ENCODE measurements at places on chromosomes 2 and 18.

GRCh38 chr2:26407526-26407925 lies 5.8 kb downstream of the DRC1 start:
- DNase-seq = no peak

- no peak for DNase-seq
Observed at GRCh38 chr2:11753886-11754699, 7.7 kb downstream of the LPIN1 start.

DNA sequence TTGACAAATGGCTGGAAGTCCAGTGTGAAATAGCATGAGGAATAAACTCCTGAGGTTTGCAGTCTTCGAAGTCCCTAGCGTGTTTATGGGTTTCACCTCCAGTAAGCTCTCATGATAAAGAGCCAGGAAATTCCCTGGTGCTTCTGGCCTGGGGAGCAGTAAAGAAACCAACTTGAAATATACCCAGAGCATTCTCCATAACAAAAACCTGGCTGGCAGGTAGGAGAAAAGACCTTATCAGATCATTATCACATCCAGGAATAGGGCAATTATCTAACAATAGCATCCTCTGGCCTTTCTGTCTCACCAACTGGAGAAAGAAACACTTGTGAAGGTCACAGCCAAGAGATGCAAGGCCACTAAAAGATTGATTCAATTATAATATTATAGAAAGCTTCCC lies 513.6 kb upstream of the LRRTM4 start:
- DNase-seq = no peak

- DNase-seq = no peak
Observed at GRCh38 chr2:229370509-229370908, 99.4 kb upstream of the PID1 start.

GRCh38 chr18:48904091-48904490 lies 46.7 kb downstream of the SMAD7 start:
- no peak for DNase-seq

DNA sequence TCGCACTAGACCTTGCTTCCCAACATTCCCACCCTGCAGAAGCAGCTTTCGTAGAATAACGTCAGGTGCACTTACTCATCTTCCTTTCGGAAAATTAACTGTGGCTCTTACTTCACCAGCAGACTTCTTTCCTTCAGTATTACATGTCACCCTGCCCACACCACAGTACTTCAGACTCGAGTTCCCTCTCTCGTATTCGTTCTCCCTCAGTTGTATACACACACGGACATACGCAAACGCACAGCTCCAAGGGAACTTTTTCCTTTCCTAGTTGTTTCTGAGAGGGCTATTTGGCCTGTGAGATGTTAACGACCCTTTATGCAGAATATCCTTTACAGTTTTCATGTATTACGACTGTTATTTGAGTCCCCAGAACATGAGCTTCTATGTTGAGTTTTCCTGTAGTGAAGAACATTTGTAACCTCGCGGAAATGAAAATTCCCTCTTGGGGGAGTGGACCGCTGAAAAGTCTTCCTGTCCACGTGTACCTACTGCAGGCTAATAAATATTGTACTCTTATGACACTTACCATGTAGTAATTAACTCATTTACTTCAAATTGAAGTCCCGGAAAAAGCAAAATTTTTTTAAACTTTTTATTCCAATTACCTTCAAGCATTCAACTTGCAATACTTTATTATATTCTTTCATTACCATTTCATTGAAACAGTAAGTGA lies 908 bp downstream of the ERLEC1 start:
- DNase-seq = no peak

GRCh38 chr2:189268763-189269162 lies 89.2 kb upstream of the COL5A2 start:
- DNase-seq = no peak

DNA sequence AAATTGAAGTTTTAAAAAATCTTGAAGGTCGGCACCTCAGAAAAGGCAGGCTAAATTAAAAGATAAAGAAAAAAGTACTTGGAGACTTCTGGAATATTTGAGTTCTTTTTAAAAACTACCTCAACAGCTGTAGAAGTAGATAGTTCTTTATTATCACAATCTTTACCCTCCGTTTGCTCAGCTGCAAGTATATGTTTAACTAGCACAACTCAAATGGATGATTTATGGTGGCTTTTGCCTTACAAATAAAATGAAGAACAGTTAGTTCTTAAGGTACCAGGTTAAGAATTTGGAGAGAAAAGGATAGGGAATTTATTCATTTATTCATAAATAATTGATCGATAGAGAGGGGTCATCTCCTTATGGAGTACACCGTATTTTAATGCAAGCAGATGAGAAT lies 237.6 kb upstream of the FOSL2 start:
- no peak for DNase-seq

DNA sequence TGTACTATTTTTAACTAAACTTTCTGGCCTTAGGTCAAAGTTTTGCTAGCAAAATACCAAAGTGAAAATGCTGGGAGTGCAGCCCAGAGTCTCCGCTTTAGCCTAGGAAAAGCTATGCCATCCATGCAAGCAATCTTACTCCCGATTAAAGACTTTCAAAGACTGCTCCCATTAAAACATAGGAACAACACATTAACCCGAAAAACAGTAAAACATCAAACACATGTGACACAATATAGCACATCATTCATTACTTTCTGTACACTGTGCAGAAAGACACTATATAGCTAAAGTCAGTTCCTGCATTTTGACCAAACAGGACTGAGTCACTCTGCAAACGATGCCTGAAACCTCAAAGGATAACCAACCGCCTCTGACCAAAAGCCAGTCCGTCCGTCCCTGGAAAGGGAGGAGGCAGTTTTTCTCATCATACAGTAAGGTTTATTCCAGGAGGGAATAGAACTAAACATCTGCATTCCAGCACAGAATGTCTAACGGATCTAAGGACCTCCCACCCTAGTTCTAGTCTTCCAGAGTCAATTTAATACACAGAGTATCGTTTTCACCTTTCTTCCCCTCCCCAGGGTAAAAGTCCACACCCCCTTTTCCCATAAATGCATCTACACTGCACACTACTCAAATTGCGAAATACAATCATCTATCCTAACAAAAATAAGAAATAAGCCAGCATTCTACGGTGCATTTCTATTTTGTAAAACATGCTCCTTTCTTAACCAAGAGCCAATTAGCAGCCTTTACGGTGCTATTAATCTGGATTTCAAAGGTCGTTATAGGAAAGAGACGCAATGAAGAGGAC lies 1.7 kb downstream of the ROCK2 start:
- DNase-seq = peak; percentile 41

- DNase-seq = no peak
Observed at GRCh38 chr2:237625777-237626176, 1.6 kb upstream of the LRRFIP1 start.

GRCh38 chr2:185970148-185970852 lies 231.7 kb downstream of the FSIP2 start:
- DNase-seq = no peak

Data from skeletal muscle cell (primary cell).